ENCODE measurements at places on chromosomes 7 and 10. TPM values are rescaled to one million over a fixed set of nuclear protein-coding genes. Genes with fewer than 3 reads are reported as not detected.

The WNT8B gene
- total RNA-seq, result not detected

The TUBB8 gene
- total RNA-seq, result not detected

The MMP21 gene
- not detected for total RNA-seq

The GRID2IP gene
- total RNA-seq, result 0.11 TPM

The HIF1AN gene
- 19.5 TPM for total RNA-seq
